ENCODE measurements at places on chromosomes 6 and 20. TPM values are rescaled to one million over a fixed set of nuclear protein-coding genes. Genes with fewer than 3 reads are reported as not detected.

AIF1 gene
- total RNA-seq, result not detected

MYB gene
- total RNA-seq, result 0.40 TPM

HLA-DOA gene
- total RNA-seq, result not detected

DCDC2 gene
- total RNA-seq, result not detected

- no peak for DNase-seq
These were observed 141.6 kb upstream of the NRN1 start for GRCh38 chr6:6148192-6148815.

GRCh38 chr20:16459019-16459700 is 114.1 kb downstream of the KIF16B start:
- peak; percentile 61 for DNase-seq

DNA sequence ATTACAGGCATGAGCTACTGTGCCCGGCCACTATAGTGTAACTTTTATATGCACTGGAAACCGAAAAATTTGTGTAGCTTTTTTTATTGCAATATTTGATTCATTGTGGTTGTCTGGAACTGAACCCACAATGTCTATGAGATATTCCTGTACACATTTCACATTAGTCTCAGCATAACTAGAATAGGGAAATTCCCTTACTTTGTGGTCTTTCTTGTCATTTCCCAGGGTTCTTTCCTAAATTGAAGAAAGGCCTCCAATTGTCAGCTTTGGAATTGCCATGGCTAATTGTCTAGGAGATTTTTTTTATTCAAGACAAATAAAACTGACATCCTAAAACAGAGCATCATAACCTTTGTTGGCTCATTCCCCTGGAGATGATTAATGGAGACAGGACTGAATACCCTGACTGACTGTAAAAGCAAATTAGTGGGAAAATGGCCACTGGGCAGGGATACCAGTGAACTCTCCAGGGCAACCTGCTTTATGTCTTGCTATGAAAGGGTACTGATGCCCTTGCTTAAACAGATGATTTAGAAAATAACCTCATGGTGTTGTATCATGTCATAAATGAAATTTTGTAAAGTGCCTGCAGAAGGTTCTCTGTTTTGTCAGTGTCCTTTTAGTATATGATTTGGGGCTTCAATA is 576.9 kb downstream of the RFPL4B start:
- no peak for DNase-seq

DNA sequence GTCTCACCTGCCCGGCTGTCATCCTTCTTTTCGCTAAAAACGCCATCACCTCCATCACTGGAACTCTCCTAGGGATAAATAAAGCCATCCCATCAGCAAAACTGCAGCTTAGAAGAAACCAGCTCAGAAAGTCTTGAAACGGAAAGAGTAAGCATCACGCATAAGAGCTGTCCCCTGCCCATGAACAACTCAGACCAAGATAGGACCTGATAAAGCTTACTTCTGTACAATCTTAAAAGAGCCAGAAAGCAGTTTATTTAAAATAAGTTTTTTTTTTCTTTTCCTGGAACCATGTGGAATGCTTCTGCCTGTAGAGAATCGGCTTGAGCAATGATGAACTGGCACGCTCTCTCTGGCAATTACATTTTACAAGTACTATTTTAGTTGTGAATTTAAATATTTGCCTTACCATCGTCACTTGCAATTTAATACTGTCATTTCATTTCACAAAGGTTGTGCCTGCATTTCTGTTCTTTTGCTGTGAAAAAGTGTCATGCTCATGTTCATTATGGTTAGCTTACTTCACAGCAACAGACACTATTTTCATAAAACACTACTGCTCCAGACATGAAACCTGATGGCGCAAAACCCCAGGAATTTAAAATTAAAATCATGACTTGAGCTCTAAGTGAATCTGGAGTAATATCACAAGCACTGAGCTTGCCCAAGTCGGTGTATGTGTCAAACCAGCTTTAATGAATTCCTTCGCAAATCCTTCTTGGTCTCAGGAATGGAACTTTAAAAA is 59.6 kb upstream of the EMILIN3 start:
- DNase-seq, result no peak

GRCh38 chr20:32556312-32557184 is 28.6 kb downstream of the NOL4L start:
- no peak for DNase-seq
